ENCODE measurements at places on chromosomes 16 and 17.

DNA sequence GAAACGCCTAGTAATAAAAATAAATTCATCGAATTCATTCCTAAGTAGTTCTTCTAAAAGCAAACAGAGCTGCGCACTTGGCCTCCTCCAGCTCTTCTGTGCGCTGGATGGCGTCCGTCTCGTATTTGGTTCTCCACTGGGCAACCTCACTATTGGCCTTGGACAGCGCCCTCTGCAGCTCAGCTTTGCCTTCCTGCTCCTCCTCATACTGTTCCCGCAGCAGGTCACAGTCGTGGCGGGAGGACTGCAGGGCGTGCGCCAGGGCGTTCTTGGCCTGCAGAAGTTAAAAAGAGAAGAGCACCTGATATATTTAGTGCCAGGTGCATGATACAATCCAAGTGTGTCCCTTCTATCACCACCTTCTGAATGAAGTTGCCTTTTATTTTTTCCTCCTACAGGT is 21.8 kb downstream of the MYH3 start:
- DNase-seq, result no peak

DNA sequence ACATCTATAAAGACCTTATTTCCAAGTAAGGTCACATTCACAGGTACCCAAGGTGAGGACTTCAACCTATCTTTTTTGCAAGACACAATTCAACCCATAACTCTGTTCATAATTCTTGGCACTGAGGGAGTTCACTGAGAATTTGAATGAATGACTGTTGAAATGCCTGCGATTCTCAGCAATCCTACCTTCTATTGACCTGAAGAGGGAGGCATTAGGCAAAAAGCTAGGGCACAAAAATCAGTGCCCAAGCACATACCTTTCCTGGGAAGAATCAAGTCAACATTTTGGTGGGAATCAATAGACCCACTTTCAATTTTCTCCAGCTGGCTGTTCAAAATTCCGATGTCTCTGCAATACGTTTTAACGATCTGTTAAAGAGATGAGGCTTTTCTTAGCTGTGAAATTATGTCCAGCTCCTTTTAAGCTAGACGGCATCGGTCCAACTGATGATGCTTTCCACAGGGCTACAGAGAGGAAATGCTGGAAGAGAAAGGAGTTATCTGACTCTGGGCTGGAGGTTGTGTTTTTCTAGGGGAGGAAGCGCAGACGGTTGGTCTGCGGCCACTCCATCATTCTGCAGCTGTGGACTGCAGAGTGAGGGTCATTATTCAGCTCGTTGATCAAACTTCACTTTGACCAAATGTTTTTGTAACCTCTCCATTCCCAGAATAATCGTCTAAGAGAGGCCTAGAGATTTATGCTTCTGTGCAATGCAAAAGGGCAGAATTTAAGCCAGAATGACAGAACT is 25.2 kb downstream of the BCO1 start:
- no peak for DNase-seq

- no peak for DNase-seq
These were observed 19.4 kb upstream of the ENDOV start for GRCh38 chr17:80395402-80396151.

GRCh38 chr17:80819422-80820164 is 172.0 kb upstream of the CHMP6 start:
- DNase-seq, result no peak

GRCh38 chr16:19046062-19046461 is 21.4 kb upstream of the COQ7 start:
- peak; percentile 9 for DNase-seq

DNA sequence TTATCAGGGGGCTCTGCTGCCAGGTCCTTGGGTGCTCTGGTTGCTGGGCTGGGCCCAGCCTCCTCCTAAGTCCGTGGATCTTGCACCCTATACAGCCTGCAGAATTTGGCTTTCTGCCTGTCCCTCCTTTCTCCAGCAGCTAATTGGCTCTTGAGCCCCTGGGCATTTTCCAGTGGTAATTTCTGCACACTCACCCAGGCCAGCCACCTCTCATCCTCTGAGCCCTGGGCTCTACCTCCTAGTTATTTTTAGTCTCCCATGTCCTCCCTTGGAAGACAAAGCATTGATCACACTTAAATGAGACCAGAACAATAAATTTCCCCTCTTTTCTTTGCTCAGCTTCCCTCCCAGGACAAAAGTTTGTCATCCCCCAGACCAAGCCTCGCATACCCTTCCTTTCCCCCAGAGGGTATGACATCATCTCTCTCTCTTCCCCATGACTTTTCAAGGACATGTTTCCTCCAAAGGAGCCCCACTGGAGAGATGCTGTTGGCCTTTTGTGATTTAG is 38.1 kb downstream of the C17orf75 start:
- no peak for DNase-seq

GRCh38 chr17:48427598-48427997 is 2.4 kb downstream of the SKAP1 start:
- peak; percentile 79 for DNase-seq

- no peak for DNase-seq
These were observed 43.2 kb downstream of the CLEC16A start for GRCh38 chr16:10987361-10988163.
